ENCODE measurements at places on chromosomes 5 and 9.

DNA sequence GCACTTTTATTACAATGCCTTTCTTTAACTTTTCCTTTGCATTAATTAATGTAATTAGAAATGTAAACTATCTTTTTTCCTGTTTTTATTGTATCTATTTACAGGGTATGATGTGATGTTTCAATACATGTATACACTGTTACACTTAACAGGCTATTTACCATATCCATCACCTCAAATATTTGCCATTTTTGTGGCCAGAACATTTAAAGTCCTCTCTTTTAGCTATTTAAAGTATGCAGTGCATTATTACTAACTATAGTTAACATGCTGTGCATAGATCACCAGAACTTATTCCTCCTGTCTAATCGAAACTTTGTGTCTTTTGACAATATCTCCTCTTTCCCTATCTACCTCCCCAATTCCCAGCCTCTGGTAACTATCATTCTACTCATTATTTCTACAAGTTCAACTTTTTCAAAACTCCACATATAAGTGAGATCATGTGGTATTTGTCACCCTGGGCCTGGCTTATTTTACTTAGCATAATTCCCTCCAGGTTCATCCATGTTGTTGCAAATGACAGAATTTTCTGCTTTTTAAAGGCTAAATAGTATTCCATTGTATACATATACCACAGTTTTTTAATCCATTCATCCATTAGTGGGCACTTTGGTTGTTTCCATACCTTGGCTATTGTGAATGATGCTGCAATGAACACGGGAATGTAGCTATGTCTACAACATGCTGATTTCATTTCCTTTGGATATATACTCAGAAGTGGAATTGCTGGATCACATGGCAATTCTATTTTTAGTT, 32.8 kb downstream of the OR2K2 start:
- DNase-seq, result no peak

- peak; percentile 37 for DNase-seq
Measured at GRCh38 chr9:121744002-121744686, 92.7 kb downstream of the DAB2IP start.

DNA sequence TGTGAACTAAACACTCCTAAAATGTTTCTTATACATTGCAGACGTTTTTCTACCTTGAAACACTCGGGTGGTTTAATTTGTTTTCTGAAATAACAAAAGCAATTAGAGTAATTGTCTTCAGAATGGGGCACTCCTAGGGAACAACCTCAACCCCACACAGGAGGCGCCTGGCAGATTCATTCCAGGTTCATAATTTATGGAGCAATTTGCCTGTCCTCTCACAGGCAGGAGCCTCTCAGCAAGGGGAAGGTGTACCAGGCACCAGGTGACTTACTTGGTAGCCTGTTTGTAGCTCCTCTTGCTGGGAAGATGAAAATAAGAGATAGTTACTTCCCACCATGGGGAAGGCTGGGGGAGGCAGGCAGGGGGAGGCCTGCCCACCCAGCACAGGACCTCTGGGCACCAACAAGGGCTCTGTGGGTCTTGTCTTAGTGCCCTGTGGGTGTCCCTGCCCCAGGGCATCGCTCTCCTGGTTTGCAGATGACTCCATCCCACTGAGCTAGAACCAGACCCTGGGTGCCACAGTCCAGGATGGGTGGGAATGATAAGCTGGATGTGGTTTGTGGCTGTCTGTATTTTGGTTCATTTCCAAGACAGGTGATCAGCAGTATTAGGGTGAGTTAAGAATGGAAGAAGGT, 144.4 kb downstream of the FSTL4 start:
- no peak for DNase-seq

DNA sequence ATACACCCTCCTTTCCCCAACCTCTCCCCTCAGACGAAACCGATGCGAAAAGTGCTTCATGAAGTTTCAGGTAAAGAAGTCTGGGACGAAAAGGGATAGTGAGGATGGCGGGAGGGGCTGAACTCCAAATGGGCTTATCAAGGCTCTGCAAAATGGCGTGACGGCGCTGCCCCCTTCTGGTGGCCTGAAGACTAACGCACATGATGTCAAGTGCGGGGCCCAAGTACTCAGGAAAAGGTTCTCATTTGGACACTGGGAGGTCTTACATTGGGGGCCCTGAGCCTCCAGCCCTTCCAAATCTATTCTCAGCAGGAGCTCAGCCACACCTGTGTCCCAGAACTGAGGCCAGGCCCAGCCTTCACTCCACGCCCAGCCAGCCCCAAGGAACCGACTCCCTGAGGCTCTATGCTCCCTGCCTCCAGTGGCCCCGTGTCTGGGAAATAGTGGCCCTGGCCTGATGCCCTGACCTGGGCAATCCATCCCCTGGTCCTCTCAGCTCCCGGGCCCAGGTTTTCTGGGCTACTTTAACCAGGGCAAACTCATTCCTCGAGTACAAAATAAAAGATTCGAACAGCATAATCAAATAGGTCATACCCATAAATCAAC, 119.9 kb downstream of the KCNIP1 start:
- DNase-seq, result no peak

- no peak for DNase-seq
Measured at GRCh38 chr5:149433524-149434131, 54.5 kb upstream of the IL17B start.

GRCh38 chr5:63055421-63055820, 476.8 kb downstream of the LRRC70 start:
- no peak for DNase-seq

DNA sequence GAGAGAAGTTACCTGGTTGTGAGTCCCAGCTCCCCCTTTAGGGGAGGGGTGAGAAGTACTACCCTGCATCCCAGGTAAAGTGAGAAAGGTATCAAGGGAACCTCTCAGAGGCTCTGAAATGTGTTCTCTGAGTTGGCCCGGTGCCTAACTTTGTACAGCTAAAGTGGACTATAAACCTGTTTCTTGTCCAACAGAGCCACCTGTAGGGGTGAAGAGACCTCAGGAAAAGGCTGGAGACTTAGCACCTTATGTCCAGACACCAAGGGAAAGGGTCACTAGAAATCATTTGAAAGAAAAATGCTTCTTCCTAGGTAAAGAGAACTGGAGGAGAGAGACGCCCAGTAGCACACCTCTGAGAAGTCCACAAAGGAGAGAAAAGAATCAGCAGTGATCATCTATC, 108.3 kb upstream of the KIF2A start:
- DNase-seq, result no peak

DNA sequence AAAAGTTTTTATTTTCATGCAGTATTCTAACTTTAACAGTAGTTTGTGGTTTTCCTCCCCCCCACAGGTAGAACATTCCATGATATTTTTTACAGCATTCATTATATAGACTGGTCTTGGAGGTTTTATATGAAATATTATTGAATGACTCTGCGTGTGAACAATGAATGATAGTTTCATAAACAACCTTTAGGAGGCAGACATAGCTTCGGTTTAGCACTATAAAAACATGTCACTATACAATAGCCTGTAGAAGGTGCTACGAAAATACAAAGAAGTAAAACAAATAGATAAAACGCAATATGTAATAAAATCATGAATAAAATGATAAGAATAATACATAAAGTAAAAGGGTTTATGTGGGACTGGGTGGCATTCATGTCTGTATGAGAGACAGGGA, 8.5 kb downstream of the KLF4 start:
- no peak for DNase-seq

DNA sequence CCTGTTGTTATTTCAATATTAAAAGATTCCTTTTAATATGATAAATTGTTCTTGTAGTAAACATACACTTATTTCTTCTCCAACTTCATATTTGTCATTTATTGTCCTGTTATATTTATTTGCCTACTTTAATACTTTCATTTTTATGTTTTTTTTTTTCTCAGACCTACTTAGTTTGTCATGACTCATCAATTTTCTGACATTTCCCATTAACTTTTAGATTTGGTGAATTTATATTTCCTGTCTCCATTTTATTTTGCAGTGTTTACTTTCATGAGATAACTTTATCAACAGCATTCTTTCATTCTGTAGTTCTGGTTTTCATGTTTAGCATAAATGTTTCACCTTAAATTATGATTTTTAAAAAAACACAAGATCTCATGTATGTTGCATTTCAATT, 788.7 kb downstream of the EFNA5 start:
- DNase-seq, result no peak

DNA sequence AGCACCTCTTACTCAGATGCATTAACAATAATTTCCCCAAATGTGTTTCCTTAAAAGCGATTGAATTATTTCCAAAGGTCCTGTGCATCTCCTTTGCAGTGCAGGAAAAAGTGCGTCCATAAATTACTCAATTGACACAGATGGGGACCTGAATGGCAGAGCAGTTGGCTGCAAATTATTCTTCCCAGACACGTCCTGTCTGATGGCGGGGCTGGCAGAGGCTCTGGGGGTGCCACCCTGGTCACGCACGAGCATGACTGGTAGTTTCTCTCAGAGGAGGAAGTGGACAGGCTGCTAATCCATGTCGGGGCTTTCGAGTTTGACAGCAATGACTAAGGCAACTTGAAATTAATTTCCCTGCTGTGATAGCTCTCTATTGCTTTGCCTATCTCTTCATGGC, 264.8 kb upstream of the BRINP1 start:
- no peak for DNase-seq

- no peak for DNase-seq
Measured at GRCh38 chr9:82532504-82533180, 530.3 kb downstream of the RASEF start.

DNA sequence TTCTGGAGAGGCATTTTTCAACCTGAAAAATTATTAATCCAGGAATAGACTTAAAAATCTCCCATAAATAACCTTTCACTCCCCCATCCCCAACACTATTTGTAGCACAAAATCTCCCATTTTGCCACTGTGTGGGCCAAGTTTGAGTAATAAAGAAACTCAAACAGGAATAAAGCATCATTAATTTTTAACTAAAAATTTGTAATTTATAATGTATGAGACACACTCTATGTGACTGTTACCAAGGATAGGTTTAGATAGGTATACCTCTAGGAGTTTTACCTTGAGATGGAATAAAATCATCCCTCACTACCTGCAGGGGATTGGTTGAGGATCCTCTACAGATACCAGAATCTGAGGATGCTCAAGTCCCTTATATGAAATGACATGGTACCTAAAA, 30.1 kb downstream of the CHD1 start:
- DNase-seq, result no peak

DNA sequence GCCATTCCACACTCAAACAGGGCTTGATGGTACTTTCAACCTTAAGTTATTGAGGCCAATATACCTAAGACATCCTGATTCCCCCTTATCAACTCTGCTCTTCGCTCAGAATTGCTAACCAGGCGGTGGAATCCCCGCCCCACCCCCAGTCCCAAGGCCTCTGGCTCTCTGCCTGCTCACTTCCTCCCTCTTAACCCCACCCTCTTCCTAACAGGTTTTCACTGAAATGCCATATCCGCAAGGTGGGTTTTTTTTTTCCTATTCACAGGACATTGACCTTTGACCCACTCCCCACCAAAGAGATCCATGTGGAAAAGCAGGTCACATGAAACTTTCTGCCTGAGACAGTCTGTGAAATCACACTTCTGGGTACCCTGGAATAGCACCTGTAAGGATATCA, 66.6 kb upstream of the IFNK start:
- no peak for DNase-seq

DNA sequence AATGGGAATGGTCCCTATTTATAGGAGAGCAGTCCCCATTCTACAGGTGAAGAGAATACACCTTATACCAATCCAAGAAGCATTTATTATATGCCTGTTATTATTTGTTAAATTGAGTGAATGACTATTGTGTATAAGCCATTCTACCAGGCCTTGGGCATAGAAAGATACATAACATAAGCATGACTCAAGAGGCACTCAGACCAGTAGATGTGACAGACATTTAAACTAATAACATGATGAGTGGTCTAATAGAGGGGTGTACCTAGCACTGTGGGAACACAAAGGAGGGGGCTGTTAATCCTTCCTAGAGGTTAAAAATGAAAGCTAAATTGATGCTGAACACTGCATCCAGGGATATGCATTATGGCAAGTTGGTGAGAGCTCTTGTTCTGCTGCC, 145.0 kb upstream of the TNC start:
- DNase-seq, result no peak

- no peak for DNase-seq
Measured at GRCh38 chr9:86960938-86961337, 13.6 kb upstream of the GAS1 start.

GRCh38 chr9:26391036-26391435, 501.6 kb downstream of the CAAP1 start:
- no peak for DNase-seq

- DNase-seq, result no peak
Measured at GRCh38 chr5:10808347-10809226, 47.6 kb upstream of the DAP start.

GRCh38 chr9:119697996-119698395, 328.8 kb upstream of the BRINP1 start:
- no peak for DNase-seq

GRCh38 chr9:114049441-114050225, 28.5 kb downstream of the AMBP start:
- DNase-seq, result no peak

- no peak for DNase-seq
Measured at GRCh38 chr9:103371152-103371551, 376.0 kb downstream of the CYLC2 start.

GRCh38 chr9:37566716-37567115, 9.5 kb downstream of the FBXO10 start:
- DNase-seq, result no peak

DNA sequence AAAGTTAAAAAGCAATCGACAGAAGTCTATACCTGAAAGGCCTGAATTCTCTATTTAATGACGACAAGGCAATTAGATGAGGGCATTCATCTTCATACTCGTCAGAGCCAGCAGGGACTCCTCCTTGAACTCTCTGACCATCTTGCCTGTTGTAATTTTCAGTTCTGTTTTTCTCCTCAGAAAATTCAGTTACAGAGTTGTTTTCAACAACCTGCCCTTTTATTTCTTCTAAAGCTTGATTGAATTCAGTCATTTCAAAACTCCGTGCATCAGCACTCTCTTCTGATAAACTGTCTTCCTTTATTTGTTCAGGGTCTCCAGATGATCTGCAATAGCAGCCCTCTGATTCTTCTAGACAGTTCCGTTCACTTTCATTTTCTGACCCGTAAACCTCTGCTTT, 15.6 kb downstream of the RIOK2 start:
- no peak for DNase-seq

GRCh38 chr9:70519912-70520724, 105.7 kb upstream of the KLF9 start:
- no peak for DNase-seq

DNA sequence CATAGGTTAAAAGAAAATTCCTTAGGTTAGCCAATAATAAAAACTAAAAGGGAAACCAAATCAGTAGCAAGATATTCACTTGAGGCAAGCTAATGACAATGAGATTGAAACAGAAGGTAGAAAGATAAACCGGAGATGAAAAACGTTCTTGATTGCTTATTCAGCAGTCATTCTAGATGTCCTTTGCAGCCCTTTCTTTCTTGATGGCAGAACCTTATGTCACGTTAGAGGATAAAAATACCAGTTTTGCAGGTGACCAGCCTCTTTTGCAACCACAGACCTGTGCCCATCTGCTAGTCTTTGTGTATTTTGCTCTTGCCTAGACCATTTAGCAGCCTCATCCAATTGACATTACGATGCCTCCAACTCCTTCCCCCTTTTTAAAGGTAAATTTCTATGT, 337.8 kb downstream of the DMAC1 start:
- no peak for DNase-seq
